AG20443 (cell line): ENCODE measurements at places on chromosomes 2 and 18.
A peak's percentile ranks its signal among the peaks of the same experiment; 100 is the strongest.

DNA sequence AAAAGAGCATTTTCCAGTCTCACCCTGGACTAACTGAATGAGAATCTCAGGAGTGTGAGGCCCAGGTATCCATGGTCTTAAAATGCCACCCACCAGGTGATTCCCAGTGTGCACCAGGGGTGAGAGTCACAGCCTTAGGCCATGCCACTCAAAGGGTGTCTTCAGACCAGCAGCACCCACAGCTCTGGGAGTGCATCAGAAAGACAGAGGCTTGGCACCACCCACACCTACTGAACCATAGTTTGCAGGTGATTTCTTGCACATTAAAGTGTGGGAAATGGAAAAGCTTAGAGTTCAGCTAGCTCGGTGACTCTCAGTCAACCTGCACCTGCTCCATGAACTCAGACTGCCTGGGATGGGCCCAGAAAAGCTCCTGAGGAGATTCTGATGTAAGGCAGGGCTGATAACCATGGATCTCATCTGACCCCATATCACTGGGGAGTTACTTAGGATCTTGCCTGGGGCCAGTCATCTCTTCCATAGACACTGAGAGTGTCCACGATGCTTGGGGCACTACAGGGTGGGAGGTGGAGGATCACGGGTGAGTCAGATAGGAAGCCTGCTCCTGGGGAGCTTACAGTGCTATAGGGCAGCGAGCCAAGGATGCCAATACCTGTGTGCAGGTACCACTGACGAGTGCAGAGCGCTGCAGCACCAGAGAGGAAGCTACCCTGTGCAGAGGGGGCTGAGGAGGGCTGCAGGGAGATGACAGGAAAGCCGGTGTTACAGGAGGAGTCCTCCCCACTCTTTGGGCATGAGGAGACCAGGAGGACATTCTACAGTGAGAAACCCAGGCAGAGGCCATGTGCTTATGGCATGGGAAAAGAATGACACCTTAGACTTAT, 4.6 kb downstream of the IL37 start:
- DNase-seq = no peak

GRCh38 chr2:106859498-106859897, 26.5 kb downstream of the ST6GAL2 start:
- DNase-seq = no peak

GRCh38 chr2:98026292-98026691, 30.5 kb upstream of the TMEM131 start:
- DNase-seq = no peak

DNA sequence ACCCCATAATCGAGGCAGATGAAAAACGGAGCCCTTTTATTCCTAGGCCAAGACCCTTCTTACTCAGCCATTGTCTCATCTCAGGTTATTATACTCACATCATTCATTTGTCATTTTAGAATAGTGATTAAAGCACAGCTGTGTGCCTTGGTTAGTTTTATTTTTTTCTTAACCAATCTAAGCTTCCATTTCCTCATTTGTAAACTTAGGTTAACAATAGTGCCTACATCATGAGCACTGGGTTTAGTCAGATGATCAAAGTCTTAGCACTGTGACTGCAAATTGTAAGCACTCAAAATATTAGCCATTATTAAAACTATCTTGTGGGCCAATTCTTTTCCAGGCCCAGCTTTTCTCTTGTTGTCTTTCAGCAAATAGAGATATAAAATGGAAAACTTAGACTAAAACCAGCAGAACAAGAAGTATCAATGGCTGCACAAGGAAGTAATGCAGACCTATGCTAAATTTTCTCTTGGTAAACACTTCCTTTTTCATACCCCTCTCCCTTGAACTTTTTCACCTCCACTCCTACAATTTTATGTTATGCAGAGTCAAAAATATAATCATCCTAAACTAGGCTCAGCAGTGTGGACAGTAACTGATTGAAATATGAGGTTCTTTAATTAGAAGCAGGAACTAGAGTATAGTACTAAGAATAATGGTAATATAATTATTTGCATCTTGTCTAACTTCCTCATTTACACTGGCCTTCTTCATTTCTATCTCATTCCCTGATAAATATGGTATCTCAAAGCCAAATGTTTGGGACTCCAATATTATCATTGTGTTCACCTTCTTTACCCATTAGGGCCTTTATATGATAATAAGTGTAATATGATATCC, 21.5 kb upstream of the GALNT3 start:
- no peak for DNase-seq

GRCh38 chr2:11639503-11639902, 30.5 kb downstream of the NTSR2 start:
- DNase-seq = no peak

- no peak for DNase-seq
Observed at GRCh38 chr18:76099931-76100457, 395.0 kb downstream of the ZNF516 start.

DNA sequence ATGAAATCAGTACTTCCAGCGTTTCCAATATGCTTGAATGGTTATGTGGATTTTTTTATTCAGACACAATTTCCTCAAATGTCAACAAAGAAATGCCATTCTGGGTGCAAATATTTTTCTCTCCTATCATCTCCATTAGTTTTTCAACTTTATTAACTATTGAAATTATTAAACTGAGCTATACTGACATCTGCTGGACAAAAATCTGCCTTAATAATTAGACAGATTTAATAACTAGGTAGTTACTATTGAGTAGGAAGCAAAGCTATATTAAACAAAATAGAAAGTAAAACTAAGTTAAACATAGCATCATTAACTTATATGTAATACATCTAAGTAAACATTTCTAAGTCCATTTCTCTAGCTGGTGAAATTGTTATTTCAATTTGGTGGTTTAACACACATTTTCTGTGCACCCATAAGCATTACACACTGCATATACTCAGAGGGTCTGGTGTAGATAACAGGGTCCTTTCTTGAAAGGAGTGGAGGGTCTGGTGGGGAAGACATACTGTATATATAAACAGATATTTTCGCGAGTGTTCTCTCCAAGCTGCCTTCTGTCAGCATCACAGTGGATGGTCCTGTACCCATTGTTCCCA, 77.0 kb downstream of the LANCL1 start:
- no peak for DNase-seq

GRCh38 chr2:199985625-199986207, 30.3 kb downstream of the MAIP1 start:
- peak; percentile 64 for DNase-seq

DNA sequence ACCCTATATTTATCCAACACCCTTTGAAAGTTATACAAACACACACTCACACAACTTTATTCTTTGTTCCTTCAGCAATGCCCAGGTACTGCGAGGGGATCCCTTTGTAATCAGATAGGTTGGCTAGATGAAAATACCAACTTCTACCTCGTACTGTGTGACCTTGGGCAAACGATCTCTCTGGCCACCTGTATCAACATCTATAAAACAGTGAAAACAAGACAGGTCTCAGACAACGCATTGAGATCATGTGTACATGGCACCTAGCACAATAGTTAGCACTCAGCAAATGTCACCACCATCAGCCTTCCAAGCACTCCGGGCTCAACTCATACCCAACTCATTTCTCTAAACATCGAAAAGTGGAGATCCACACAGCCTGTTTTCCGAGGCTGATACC, 118.4 kb upstream of the PPP1CB start:
- no peak for DNase-seq

DNA sequence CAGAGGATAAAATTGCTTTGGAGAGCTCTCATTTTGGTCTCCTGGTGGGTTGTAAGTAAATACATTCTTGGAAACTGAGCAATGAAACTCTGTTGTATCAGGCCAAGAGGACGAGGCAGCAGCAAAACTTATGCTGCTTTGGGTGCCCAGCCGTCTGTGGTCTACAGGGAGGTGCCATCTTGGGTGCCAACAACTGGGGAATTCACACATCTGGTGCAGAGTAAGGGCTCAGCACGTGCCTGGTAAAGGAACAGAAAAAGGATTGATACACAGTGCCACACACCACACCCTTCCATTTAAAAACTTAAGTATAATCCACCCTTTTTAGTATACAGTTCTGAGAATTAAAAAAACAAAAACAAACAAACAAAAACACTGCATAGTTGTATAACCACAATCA, 221.9 kb downstream of the TSN start:
- no peak for DNase-seq

- no peak for DNase-seq
Observed at GRCh38 chr2:230862292-230862691, 2.5 kb upstream of the ITM2C start.

- no peak for DNase-seq
Observed at GRCh38 chr18:11850821-11851145, 430 bp upstream of the CHMP1B start.

- DNase-seq = no peak
Observed at GRCh38 chr2:67955748-67956603, 106.8 kb downstream of the C1D start.

- no peak for DNase-seq
Observed at GRCh38 chr18:6024745-6025248, 129.5 kb upstream of the TMEM200C start.

DNA sequence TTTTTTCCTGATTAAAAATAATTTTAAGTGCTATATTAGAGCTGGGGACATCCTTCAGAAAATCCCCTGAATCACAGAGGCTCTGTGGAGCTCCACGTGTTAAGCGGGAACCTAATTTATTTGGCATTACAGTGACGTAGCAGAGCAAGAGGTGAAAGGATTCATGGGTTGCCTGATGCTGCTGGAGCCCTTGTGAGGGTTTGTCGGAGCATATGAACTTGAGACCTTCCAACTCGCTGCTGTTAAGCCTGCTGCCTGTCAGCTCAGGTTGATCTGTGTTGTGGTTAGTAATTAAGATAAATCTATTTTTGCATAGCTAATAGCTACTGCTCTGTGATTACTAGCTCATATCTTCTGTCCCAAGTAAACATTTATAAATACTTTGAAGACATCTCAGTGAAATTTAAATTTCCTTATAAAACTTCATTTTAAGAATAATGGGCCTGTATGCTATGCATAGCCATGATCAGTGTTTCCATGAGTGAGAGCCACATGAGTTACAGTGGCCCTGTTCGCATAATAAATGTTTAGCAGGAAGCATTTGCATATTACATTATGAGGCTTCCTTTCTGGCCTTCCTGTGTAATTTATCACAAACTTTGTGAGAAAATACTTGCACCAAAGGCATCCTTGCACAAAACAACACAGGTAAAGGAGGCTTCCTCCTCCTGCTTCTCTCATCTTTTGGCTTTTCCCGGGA, 438.9 kb downstream of the PTPRM start:
- no peak for DNase-seq

DNA sequence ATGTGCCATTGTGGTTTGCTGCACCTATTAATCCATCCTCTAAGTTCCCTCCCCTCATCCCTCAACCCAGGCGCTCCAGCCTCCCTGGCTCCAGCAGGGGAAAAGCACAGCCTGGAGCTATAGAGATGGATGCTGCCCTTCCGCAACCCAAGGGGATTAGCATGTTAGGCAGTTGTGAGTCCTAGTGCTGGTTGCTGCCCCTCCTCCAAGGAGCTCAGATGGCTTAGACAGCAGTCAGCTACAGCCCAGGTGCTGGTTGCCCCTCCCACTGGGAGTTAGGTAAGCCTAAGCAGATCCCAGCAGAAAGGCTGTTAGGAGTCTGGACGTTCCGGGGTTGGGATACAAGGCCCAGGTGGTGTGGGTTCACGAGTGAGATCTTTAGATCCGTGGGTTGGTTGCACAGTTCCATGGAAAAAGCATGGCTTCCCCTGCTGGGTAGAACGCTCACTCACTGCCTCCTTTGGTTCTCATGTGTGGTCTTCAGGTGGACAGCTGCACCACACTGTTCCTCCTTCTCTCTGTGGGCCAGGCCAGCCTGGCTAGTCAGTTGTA, 446.1 kb downstream of the ZNF804A start:
- DNase-seq = no peak
